ENCODE measurements at places on chromosomes 12 and 14.

DNA sequence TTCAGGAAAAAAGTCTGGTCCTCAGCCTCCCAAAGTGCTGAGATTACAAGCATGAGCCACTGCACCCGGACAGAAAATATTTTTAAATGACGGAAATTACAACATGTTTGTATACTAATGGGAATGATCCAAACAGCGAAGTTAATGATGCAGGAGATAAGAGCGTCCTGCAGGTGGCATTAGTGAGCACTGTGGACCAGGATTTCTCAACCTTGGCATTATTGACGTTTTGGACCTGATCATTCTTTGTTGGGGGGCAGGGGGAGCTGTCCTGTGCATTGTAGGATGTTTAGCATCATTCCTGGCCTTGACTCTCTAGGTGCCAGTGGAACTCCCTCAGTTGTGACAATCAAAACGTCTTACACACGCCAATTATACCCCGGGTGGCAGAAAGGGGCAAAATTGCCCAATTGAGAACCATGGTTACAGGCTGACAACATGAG, 34.1 kb downstream of the SCFD1 start:
- DNase-seq, result no peak

GRCh38 chr12:220491-220890, 6.5 kb upstream of the SLC6A12 start:
- no peak for DNase-seq

GRCh38 chr14:24136684-24137528, 912 bp downstream of the PSME1 start:
- DNase-seq, result no peak

DNA sequence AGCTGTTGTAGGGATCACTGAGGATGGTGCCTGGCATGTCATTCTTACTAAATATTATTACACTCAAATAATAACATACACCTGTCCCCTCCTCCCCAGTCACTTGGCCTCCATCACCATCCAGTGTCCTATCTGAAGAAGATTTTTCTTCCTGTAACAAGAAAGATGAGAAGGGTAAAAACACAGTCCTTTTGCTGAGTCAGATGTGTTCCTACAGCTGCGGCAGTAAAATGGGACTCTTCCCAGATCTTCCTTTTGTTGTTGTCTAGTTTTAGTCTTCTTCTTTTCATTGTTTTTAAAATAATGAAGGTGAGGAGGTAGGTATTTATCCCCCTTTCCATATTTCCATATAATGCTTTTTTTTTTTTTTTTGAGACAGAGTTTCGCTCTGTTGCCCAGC, 83.1 kb upstream of the RFLNA start:
- no peak for DNase-seq

DNA sequence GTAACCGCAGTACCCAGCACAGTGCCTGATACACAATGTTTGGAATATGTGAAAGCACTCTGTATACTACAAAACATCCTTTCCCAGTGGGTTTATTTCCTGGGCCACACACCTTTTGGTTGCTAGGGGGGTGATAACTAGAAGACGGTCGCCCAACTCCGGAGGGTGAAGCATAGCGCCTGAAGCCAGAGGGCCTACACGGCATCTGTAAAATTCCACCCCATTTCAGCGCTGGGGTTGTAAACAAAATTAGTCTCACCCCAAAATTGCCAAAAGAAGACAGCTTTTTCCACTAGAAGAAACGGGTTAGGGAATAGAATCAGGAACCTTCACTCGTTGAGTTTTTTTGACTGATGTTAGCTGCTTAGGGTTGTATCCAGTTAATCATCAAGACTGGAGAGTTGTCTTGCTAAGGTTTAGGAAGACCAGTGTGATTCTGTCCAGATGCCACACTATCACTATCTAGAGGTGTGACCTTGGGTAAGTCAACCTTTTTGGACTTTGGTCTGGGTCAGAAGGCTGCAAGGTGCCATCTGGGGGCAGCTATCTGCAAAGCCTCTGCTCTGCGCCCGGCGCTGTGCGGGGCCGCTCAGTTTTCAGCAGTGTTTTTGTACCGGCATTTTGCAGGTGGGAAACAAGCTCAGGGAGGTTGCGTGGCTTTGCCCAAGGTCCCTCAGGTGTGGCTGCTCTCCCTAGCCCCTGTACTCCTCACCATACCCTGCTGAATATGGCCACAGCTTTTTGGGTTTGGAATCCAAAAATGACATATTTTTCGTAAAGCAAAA, 1.3 kb downstream of the ZNF839 start:
- no peak for DNase-seq

DNA sequence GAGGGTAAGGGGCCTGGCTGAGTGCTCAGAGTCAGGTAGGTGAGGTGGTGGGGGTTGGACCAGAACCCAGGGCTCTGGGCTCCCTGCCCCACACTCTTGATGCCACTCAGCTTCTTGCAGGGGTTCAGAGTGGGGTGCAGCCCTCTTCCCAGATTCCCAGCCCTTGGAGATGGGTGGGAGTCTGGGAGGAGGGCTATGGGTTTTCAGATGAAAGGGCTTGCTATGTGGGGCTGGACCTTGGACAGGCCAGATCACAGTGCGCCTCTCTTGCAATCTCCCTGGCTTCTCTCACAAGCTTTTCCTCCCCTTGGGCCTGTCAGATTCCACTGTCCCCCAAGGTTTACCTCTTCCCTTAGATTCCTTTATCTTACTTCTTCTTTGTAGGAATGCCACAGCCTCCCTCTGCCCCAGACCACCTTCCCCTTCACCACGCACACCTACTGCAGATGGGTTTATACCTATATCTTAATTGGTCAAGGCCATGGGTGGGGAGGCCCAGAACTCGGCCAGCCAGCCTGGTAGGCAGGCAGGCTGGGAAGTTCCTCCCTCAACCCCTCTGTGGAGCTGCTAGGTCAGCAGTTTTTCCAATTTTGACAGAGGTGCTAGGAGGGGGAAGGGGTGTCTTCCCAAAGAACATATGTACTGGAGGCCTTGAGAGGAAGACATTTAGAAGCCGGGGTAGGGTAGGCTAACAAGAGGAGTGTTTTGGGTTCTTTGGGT, 1.4 kb downstream of the NYNRIN start:
- no peak for DNase-seq

GRCh38 chr12:108694812-108695278, 36.5 kb downstream of the CORO1C start:
- DNase-seq, result no peak

DNA sequence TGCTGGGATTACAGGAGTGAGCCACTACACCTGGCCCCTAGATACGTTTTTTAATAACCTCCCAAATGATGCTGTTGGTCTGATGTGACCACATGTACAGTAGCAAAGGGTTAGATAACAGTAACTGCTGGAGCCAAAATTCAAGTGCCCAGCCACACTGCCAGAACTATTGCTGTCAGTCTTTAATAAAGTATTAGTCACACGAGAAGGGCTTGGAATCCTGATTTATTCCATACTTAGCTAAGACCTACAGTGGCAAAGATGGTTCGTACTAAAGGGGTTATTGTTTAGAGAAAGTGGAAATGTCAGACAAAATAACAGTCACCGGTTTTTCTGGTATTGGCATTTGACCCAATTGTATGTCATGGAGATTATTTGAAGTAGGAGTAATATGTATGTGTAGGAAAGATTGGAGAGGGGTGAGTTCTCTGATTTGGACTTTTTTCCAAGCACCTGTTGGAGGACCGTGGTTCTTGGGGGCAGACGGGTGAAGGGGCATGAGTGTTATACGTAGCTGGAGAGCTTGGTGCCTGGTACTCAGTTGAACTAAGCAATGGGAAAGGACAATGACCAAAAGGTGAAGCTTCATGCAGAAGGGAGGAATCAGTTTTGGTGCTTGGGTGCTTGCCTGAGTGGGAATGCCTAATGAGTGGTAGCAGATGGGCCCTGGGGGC, 9.7 kb downstream of the TUBA1C start:
- DNase-seq, result no peak

DNA sequence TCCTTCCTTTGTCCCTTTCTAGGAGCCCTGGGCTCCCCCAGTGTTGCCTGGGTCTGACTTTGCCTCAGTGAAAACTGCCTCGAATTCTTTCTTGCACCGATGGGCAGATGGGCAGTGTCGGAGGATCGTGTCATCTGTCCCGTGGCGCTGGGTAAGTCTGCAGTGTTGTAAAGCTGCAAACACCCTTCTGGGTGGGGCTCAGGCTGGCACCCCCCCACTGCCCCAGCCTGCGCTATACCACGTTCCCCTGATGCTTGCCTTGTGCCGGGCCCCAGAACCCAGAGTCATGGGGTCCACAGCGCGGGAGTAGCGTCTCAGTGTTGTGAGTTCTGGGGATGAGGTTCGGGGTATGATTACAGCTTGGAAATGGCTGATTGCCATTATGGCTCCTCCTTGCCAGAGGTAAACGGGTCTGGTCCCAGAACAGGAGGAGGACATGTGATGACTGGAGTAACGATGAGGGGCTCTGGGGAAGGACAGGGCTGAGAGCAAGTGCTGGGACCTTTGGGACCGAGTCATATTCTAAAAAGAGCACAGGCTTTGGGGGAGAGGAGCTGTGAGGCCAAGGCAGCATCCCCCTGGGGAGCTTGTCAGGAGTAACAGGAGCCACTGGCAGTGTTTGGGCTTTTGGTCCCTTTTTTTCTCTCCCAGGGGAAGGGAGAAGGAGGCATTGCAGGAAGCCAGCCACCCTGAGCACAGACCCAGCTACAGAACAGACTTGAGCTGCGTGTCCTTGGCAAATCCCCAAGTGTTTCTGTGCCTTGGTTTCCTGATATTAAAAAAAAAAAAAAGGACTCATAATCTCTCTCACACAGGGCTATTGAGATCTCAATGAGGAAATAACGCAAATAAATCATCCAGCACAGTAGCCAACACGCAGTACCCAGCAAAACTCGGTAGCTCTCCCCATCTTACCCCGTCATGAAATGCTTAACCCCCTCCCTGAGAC, 4.3 kb downstream of the RTL1 start:
- no peak for DNase-seq

- no peak for DNase-seq
Measured at GRCh38 chr14:22380571-22381407, 208.2 kb downstream of the DAD1 start.

All from mesenteric fat pad (tissue), 1 donor.